ENCODE measurements at places on chromosomes 3 and 15.

DNA sequence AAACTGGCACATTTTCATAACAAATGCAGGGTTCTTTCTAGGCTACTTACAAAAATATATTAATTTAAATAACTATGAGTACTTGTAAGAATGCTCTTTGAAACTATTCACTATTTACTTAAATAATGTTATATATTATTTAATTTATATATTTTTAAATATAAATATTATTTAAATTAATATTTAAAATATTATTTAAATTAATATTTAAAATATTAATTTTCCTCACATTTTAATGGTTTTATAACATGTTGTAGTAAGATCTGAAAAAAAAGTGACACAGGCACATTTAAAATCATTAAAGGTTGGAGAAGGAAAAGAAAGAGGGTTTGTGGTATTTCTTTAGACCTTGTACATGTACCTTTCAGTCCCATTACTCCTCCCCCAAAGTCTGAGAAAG, 34.6 kb downstream of the CCDC14 start:
- DNase-seq = no peak

DNA sequence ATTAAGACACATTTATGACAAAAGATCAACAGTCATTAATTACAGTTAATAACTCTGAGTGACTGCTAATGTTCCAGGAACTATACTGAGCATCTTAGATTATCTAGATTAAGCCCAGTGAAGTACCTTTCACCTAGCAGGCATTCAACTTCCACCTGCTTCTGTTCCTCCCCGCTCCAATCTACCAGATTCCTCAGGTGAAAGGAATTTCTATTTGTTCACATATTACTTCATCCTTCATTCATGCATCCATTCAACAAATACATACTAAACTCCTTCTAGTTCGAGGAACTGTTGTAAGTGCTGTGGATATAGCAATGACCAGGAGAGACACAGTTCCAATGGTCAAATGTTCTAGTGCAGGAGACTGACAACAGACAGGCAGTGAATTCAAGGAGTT, 139.3 kb downstream of the FILIP1L start:
- no peak for DNase-seq

GRCh38 chr3:48694610-48695392, 9.1 kb upstream of the NCKIPSD start:
- no peak for DNase-seq

GRCh38 chr3:179544981-179545645, 17.6 kb upstream of the ACTL6A start:
- DNase-seq = no peak

GRCh38 chr15:52546031-52546751, 17.5 kb upstream of the MYO5A start:
- no peak for DNase-seq

DNA sequence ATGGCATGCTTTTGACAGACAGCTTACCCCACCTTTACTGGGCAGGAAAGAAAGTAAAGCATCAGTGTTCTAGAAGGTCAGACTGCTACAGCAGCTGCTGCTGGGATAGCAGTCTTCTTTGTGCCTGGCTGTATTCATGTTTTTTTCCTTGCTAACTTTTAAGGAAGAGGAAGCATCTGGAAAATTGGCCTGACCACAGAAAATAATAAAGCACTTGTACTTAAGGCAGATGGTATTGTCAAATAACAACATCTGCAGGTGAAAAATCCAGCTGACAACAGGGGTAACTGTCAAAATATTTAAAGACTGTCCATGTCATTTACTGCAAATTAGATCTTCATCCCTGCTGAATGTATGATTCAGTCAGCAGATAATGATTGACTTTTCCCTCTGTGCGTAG, 229.0 kb downstream of the OXSM start:
- no peak for DNase-seq

- DNase-seq = no peak
These were observed 45.4 kb upstream of the CMTM8 start for GRCh38 chr3:32193101-32193500.

DNA sequence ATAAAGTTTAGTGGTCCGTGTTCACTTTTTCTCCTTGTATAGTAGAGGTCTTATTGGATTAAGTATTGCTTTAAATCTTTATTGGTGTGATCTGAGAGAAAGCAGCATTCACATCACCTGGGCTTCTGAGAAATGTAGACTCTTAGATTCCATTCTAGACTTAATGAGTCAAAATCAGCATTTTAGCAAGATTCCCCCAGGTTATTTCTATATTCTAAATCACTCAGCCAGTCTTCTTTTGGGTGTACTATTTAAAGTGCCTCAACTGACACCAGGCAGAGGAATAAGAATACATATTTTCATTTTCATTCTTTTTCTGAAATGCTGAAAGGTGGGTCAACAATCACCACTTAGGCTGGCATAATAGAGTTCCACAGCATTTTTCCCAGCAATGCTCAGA, 481.7 kb downstream of the TUSC7 start:
- DNase-seq = no peak

GRCh38 chr3:105365391-105366325, 1.1 kb upstream of the ALCAM start:
- DNase-seq = no peak

GRCh38 chr15:69325456-69325971, 26.8 kb downstream of the PAQR5 start:
- DNase-seq = no peak

DNA sequence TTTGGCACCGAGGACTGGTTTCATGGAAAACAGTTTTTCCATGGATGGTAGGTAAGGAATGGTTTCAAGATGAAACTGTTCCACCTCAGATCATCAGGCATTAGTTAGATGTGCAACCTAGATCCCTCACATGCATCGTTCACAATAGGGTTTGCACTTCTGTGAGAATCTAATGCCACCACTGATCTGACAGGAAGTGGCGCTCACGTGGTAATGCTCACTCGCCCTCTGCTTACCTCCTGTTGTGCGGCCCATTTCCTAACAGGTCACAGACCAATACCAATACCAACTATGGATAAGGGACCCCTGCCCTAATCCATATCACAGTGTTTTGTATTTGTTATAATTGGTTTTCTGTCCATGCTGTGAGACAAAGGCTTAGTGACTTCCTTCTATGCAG, 58.9 kb downstream of the SLMAP start:
- DNase-seq = peak; percentile 60

DNA sequence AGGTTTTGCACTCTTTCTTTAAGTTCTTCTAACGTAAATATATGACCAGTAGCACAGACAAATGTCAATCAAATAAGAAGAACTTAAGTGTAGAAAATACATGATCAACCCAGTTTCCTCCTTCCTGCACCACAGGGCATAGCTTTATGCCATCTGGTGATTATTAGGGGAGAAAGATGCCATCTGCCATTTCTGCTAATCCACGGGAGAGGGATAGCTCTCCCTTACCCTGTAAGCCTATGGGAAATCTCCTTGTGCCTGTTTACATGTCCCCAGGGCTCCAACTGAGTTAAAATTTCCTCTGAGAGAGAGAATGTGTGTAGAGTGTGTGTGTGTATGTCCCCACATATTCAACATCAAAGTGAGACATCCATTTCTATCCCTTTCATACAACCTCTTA, 135.9 kb downstream of the RSL24D1 start:
- no peak for DNase-seq

- no peak for DNase-seq
These were observed 697.7 kb downstream of the TUSC7 start for GRCh38 chr3:117407317-117407716.

DNA sequence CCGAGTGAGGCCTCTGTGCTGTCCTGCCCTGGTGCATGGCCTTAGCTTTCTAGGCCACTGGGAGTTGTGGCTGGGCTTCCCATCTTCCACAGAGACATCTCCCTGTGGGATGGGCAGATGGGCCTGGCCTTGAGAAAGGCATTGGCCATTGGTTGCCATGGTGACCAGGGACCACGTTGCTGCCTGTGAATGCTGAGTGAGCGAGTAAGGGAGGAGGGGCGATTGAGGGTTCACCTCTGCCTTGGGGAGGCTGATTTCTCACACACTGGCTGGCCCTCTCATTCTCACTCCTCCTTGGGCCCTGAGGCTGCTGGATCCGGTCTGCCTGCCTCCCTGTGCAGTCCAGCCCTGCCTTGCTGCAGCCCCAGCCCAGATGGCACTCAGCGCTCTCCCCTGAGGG, 26.4 kb upstream of the DOCK3 start:
- DNase-seq = no peak

DNA sequence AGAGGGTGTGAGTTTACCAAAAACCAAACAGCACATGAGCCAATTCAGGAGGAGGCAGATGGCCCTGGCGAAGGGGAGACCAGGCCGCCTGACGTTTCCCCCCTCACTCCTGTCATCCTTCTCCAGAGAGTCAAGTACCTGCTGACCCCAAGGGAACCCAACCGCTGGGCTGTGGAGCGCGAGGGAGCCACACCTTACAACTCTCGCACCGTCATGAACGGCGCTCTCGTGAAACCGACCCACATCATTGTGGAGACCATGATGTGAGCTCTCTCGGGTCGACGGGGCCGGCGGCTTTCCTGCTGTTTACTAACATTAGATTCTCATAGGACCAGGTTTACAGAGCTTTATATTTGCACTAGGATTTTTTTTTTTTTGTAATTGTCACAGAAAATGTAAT, 55.4 kb downstream of the GRIP2 start:
- no peak for DNase-seq

DNA sequence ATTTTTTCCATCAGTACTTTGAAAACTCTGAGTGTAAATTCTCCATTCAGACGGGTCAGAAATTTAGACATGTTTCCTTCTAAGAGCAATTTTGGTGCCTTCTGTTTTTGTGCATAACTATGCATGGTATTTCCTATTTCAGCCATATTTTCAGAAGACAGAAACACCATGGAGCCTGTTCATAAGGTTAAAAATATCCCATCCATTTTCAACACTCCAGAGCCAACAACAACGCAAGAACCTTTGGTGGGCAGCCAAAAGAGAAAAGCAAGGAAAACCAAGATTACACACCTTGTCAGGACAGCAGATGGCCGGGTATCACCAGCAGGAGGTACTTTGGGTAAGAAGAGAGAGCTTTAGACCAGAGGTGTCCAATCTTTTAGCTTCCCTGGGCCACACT, 275.6 kb downstream of the BBX start:
- no peak for DNase-seq

GRCh38 chr3:64813326-64813725, 125.5 kb upstream of the ADAMTS9 start:
- DNase-seq = no peak

GRCh38 chr15:27993996-27994780, 104.9 kb downstream of the OCA2 start:
- DNase-seq = no peak

GRCh38 chr3:54780336-54780735, 147.5 kb downstream of the LRTM1 start:
- no peak for DNase-seq

GRCh38 chr3:9266716-9267115, 17.3 kb upstream of the SRGAP3 start:
- DNase-seq = no peak

GRCh38 chr3:153600896-153601295, 438.9 kb downstream of the RAP2B start:
- DNase-seq = no peak

GRCh38 chr3:89392991-89393390, 285.6 kb downstream of the EPHA3 start:
- DNase-seq = no peak

- no peak for DNase-seq
These were observed 32.0 kb downstream of the TM4SF4 start for GRCh38 chr3:149506540-149506939.

DNA sequence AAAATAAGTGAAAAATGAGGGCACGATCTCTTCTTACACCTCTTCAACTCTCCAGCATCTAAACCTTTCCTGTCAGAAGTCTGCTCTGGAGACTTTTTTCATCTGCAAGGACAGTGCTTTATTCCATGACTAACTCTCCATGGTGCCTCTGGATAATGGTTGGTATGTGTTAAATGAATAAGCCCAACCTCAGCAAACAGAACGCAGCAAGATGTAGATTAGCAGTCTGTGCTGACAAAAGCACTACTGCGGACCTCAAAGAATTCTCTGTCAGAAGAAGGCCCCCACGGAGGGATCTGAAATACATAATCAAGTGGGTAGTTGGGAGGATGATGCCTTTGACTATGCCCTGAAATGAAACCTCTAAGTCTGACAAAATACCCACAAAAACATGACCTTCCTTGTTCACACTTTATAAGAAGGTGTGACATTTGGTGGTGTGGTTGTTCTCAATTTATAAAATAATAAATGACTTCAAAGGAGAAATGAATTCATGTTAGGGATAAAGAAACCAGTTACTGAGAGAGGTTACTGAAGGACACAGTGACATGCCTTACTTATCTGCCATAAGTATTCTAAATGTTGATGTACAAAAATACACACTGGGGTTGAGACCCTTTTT, 43.2 kb upstream of the ADCY5 start:
- no peak for DNase-seq

GRCh38 chr3:127012091-127012490, 29.2 kb downstream of the PLXNA1 start:
- no peak for DNase-seq

- no peak for DNase-seq
These were observed 18.3 kb downstream of the ABHD5 start for GRCh38 chr3:43709022-43709421.

- DNase-seq = no peak
These were observed 299.5 kb downstream of the GAP43 start for GRCh38 chr3:115922681-115923347.

GRCh38 chr3:197201791-197202452, 96.5 kb downstream of the DLG1 start:
- DNase-seq = no peak

DNA sequence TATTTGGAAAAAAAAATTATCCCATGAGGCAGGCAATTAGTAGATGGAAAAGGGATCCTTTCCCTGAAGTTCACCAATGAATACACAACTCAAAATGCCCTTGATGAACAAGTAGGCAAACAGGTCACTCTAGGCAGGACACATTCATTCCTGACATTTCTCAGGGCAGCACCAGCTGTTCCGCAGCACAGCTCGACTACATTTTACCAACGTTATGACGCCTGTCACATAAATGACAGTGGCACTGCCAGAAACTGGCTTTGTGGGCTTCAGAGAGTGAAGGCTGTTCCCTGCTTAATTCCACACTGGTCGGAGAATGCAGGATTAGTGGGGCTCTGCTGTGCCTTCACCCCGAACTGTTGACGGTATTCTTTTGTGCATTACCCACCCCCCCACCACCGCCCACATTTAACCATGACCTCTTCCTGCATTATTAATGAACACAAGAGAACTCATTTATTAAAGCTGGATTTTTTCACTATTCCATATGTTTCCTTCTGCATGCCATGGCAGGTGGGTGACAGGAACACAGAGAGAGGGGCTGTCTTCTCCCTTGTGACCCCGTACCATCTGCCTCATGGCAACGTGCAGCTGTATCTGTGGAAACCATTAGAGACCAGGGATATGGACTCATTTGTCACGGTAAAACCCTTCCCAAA, 197.6 kb downstream of the PDZRN3 start:
- DNase-seq = no peak

DNA sequence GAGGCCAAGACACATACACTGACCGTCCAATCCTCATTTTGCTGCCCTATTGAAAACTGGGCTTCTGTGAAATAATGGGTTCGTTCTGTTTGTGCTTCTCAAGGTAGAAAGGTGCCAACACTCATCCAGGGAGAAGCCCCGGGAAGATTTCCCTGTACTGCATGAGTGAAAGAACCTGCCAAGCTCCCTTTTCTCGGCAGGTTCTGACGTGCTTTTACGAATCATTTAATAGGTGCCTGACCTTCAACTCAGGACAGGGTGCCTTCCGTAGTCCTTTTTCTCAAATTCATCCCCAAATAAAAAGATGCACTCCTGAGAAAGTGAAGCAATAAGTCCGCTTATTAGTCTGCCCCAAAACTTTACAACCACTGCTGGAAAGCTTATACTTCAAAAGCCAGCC, 64.2 kb downstream of the B3GNT5 start:
- no peak for DNase-seq

- DNase-seq = no peak
These were observed 3.0 kb downstream of the DUOXA1 start for GRCh38 chr15:45126535-45127158.
